ENCODE measurements at places on chromosomes 4 and X.

GRCh38 chr4:39422247-39422646, 15.5 kb downstream of the KLB start:
- DNase-seq = no peak

DNA sequence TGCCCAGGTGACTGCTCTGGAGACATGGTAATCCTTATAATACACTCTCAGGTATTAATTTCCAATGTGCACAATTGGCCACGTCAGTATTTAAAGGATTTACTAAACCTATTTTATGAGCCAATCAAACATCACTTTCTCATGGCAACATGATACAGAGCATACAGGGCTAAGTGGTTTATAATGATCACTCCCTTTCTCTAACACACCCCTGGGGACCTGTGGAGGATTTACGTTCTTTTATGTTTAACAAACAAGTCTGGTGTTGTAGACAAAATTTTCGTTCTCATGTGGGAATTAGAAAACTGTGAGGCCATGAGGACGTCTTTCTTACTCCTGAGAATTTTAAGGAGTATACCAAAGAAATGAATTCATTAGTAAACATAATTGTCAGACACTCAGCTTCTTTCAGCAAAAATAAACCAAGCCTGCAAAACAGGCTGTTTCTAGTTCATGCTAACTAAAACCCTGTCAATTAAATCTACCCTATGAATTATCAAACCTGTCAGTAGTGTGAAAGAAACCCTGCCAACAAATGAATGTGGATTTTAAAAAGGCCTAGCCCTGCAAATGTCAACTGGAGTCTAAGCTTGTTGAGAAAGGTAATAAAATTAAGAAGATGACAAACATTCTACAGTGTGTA, 155.8 kb downstream of the PDGFC start:
- no peak for DNase-seq

DNA sequence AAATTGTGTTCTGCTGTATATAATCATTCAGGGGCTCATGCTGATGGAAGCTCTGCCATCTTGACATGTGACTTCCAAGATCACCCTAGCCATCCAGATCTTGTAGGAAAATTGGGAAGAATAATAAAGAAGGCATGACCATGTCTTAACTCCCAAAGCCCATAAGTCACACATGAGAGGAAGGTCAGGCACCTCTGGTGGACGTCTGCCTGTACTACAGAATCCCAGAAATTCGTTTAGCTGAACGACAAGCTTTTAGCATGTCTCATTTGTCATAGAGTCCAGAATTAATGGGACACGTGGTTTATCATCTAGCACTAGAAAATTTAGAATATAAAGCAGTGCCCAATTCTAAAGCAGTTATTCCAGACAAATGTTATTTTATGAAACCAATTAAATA, 212.7 kb downstream of the CENPC start:
- DNase-seq = peak; percentile 16

GRCh38 chr4:2400841-2401609, 17.4 kb downstream of the ZFYVE28 start:
- DNase-seq = no peak

DNA sequence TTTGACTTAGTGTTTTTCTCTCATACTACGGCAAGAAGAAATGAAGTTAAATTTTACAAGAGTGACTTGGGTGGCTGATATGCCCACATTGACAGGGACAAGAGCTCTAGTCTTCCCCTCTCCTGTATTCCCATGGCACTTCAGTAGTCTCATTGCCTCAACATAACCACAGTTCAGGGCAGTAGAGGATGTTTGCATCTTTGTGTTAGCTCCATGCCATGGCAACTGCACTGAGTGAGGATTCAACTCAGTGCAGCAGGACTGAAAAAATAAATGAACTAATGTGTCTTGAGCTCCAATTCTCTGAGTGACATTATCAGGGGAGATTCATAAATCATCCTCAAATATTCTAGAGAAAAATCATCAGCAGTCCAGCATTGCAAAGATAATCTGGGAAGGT, 78.8 kb downstream of the TET2 start:
- peak; percentile 15 for DNase-seq

DNA sequence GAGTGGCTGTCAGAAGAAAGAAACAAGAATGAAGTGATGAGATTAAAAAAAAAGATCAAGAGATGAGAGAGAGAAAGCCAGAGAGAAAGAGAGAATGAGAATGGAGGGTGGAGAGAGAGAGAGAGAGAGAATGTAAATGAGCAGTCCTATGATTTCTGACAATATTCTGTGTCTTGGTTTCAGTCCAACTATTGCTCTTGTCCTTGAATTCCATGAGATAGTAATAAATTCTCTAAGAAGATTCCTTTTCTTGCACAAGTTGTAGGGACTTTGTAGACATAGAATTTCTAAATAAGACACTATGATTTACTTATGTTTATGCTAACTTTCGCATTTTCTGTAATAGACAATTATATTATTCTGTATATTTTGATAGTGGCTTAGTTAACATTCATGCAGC, 149.6 kb upstream of the CTSO start:
- no peak for DNase-seq

DNA sequence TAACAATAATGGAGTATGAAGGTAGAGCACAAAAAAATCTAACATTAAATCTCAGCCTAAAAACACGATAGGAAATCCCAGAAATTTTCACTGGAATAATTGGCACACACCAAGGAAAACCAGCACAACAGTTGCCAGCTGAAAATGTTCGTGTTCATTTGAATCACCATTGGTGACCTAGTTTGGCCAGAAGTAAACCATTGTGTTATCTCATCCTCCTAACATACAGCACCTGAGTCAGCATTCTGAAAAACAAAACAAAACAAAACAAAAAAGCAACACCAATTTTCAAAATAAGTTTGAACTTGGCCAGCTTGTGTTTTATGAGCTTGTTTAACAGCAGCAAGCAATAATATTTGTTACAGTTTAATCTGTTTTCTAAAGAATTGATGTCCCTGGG, 41.1 kb downstream of the UCHL1 start:
- no peak for DNase-seq

DNA sequence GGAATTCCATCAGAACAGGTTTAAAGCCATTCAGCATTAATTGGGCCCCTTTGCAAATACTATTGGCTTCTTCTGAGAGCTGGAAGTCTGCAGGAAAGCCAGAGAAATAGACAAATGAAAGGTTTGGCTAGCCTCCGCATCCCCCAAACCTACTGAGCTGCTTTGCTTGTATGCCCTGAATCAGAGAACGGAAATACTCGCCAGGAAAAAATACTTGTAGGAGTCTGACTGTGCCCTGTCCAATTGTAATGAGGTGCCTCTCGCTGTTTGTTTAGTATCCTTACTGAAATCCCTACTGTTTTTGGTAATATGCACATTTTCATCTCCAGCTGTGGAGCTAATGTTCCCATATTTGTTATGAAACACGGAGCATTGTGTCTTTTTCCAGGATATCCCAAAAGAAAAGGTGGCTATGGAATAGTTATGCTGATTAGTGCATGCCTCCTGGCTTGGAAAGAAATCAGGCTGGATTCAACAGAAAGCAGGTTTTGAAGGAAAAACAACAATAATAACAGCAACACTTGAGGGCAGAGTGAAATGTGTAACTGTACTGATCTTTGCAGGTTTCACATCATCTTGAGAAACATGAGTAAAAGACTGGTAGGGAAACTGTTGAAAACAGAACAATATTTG, 50.7 kb upstream of the NLGN4X start:
- DNase-seq = no peak

- peak; percentile 42 for DNase-seq
Observed at GRCh38 chr4:149914119-149915115, 98.8 kb upstream of the IQCM start.

GRCh38 chr4:79598801-79599200, 190.8 kb upstream of the GK2 start:
- DNase-seq = no peak

Data from HT1080 (cell line).